Motor neuron (in vitro differentiated cells): ENCODE measurements at places on chromosomes 5 and 9. TPM values are rescaled to one million over a fixed set of nuclear protein-coding genes. Genes with fewer than 3 reads are reported as not detected.

The PLEKHG4B gene
- 2.9 and 3.6 TPM in 2 replicates for total RNA-seq

- ATAC-seq: peak; percentile 12
These were observed 32.1 kb downstream of the PRKACG start for GRCh38 chr9:68981789-68982188.

The TTC23L gene
- total RNA-seq: 1.8 and 2.1 TPM in 2 replicates

The TMEM174 gene
- total RNA-seq: 0.41 TPM in 1 of 2 replicates, not detected in the other

DNA sequence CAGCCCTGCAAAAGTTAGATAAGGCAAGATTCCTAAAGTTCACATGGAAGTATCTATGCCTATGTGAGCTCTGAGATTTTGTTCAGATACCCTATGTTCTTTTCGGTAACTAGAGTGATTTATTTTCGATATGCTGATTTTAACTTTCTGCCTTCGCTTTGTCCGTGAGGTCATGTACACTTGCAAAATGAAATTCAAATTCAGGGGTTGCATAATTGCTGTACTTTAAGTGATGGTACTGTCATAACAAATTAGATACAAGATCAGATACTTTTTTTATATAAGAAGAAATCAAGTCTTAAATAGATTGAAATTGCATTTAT, 350 bp upstream of the ECPAS start:
- peak; percentile 1 for ATAC-seq

- no peak for ATAC-seq
These were observed 294.2 kb upstream of the CYLC2 start for GRCh38 chr9:102700936-102701335.

GRCh38 chr9:131736431-131736830, 3.4 kb downstream of the RAPGEF1 start:
- ATAC-seq: no peak

DNA sequence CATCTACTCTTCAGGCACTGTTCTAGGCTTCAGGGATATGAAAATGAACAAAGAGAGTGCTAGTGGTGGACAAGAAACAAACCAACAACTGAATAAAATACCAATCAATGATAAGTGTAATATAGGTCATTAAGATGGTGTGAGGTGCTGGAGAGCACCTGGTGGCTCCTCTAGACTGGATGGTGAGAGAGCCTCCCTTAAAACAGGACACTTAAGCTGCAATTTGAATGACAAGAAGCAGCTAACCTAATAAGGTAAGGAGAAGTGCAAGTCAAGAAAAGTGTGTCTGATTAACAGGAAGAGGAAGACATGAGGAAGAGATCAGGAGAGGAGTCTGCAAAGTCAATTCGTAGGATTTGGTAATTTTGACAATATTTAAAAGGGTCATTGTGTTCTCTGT, 23.1 kb downstream of the JAKMIP2 start:
- ATAC-seq: no peak

GRCh38 chr5:18305288-18305924, 671.1 kb downstream of the TAF11L14 start:
- peak; percentile 54 for ATAC-seq

DNA sequence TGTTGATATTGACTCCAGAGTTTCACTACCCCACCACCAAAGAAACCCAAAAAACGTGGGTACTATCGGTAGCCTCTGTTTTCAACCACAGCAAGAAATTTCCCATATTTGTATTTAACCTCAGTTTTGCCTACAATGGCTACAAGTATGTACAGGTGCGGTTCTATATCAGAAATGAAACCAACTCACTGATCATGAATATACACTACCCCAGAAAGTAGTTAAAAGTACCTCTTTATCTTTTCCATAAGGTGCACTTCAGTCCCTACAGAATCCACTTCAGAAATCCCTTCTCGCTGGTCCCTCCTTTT, 140.6 kb upstream of the SLC12A2 start:
- ATAC-seq: no peak

GRCh38 chr5:146877783-146878475, 628 bp downstream of the PPP2R2B start:
- ATAC-seq: peak; percentile 73

GRCh38 chr9:102922526-102922925, 72.6 kb upstream of the CYLC2 start:
- no peak for ATAC-seq

GRCh38 chr9:26983340-26983739, 22.1 kb downstream of the LRRC19 start:
- ATAC-seq: no peak

- no peak for ATAC-seq
These were observed 16.0 kb upstream of the GOLPH3 start for GRCh38 chr5:32190095-32190494.

- no peak for ATAC-seq
These were observed 50.2 kb downstream of the PDCD1LG2 start for GRCh38 chr9:5560443-5561100.

The NR2F1-AS1 gene
- total RNA-seq: 17.8 and 19.2 TPM in 2 replicates

DNA sequence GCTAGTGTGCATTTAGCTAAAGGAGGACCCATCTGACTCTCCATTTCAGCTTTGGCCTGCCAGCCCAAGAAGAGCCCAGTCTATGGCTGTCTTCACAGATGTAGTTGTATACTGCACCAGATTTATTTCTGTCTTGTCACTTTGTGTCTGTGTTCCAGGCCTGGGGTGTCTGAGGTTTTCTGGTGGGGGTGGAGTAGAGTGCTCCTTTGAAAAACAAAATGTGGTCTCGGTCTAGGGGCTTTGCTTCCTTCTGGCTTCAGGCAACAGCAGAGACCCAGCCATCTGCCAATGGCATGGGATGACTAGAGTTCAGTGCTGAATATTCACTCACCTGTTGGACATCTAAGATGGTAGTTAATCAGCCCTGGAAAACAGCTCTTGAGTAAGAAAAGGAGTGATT, 10.9 kb downstream of the IGIP start:
- ATAC-seq: no peak

- no peak for ATAC-seq
These were observed 132.9 kb downstream of the TRPM3 start for GRCh38 chr9:70988551-70988950.

DNA sequence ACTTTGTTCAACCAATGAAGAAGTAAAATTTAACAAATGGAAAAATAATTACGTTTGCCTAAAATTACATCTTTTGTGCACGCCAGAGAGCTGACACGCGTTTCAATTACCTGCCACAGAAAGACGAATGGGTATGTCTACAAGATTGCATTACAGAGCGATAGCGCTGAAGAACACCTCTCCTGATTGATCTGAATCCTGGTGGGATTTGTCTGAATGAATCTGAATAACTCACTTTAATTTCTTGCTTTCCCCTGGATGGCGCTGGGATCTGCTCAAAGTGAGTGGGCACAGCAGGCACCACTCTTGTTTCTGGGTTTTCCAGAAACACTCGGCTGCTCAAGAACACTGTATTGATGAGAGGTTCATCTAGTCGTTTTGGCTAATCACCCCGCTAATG, 148.8 kb upstream of the TBC1D2 start:
- ATAC-seq: no peak

DNA sequence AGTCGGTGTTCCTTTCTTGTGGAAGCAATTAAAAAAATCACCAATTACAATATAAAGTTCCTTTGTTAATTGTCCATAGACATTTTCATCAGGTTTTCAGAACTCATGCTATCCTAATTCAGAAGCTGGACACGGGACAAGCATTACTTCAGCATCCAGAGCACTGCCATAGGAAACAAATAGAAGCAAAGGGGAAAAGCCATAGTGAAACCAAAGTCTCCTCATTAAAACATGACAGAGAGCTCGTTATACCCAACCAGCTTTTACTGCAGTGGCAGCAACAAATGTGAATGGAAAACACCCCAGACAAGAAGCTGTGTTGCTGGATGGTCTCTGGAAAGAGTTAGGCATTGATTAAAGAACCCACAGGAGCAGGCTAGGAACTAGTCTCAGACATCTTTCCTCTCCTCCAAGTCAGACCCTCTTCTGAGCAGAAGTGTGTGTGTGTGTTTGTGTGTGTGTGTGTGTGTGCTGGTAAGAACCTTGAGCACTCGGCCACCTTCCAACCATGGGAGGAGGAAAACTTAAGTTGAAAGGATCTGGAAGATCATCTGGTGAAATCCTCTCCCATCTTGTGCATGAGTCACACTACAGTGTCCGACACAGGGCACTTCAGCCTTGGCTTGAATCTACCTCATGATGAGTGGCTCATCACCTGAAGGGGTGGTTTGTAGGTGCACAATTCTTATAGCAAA, 162.6 kb upstream of the ADAMTS16 start:
- ATAC-seq: no peak

DNA sequence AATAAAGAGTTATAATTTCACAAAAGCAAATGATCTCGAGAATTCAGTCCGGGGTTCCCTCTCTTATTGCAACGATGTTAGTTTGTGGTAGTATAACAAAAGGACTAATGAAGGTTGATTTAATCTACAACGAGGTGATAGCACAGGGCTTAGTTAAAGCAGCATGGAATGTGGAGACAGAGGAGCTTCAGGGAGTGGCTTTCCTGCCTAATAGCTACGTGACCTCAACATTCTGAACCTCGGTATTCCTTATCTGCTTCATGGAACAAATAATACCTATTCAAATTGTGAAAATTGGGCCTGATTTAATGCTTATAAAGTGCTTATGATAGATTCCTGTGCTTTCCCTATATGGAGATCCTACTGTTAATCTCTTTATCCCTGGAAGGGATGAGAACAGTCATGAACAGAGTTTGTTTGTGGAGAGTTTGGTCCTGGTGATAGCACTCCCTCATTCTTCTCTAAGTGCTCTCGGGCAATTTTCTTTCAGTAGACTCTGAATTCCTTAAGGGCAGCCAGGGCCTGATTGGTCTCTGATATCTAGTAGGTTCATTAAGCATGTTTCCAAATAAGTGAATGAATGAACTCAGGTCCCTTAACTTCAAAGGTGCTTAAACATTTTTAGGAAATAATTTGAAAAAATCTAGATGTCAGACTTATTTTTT, 104.1 kb upstream of the TUT7 start:
- ATAC-seq: no peak

DNA sequence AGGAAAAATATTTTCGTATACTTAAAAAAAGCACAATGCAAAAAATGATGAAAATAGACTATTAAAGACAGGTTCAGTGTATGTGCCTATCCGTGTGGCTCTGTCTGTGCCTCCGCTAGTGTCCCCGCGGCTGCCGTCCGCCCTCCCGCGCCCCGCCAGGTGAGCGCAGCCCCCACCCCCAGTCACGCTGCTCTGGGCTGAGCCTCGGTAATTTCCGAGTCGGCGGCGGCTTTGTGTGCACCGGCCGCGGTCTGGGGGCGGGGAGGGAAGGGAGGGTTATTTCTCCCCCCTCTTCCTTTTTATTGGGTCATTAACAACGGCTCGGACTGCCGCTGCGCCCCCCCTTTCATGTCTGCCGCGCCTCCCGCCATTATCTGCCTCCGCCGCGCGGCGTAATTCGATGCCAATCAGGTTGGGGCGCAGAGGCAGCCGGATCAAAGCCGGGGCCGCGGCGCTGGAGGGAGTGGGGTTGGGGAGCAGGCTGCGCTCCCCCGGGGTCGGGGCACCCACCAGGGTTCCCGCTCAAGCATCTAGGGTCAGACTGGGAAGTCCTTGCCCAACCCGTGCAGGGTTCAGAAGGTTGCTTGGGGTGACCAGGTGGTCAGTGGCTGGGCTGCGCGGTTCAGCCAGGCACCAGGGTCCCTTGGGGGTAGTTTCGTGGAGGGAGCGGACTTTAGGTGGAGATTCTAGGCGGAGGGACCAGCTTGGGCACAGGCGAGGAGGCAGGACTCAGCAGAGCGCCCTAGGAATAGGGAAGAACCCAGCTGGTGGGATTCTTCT, 39.5 kb upstream of the PSD2 start:
- peak; percentile 30 for ATAC-seq

DNA sequence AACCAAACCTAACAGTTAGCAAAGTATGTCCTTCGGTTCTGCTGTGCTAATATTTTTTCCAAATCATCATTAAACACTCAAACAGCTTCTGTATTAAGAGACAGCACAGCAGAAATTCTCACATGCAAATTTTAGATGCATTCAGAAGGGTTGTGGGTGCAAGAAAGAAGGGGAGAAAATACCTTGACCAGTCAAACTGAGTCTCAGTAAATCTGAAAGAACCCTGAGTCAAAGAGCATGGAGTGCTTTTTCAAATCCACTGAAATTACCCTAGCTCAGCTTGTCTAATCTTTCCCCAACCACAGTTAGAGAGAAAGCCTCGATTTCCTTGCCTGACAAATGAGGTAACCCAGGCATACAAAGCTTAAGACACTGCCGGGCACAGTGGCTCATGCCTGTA, 55.1 kb downstream of the RETREG1 start:
- ATAC-seq: no peak

DNA sequence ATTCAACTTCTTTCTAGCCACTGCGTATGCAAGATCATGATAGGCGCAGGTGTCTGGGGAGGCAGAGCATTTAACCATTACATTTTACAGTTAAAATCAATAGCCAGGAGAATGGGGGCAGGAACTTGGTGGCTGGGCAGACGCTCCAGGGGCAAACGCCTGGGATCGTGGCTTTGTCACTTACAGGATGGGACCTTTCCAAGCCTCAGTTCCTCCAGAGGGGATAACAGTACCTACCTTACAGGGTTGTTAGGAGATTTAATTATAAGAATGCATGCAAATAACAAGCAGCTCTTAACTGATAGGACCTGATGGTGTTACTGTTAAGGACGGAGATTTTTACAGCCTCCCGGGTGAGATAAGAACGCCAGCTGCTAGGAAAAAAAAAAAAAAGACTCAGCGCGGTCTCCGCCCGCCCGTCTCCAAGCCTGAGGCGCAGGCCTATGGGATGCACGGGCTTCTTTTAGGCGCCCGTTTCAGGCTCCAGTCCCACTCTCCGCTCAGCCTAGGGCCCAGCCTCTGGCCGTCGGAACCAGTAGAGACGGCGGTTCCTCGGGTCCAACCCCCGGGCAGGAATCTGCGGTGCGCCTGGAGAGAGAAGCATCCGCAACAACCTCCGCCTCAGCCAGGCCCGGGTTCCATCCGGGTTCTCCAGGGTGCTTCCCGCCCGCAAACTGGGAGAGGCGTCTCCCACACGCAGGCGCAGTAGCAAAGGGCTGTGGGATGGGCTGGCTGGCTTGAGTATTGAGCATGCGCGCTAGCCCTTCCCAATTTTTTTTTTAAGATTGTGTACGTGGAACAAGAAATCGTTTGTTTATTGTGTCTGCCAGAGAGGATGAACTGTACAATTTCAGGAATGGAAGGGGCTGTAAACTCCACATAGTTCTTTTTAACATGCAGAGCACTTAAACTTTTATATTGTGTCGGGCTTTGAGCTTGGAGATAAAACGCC, at the start of gene FAM200C:
Gene FAM200C, minus strand, starts transcription at position 653 of the 952 bp plus-strand sequence. CDS start 4,564 bp downstream, outside the sequence.
- peak; percentile 92 for ATAC-seq

The LRSAM1 gene
- 11.1 and 11.5 TPM in 2 replicates for total RNA-seq

The ZER1 gene
- total RNA-seq: 20.6 and 22.6 TPM in 2 replicates

GRCh38 chr9:94108584-94108983, 24.3 kb downstream of the PTPDC1 start:
- no peak for ATAC-seq

DNA sequence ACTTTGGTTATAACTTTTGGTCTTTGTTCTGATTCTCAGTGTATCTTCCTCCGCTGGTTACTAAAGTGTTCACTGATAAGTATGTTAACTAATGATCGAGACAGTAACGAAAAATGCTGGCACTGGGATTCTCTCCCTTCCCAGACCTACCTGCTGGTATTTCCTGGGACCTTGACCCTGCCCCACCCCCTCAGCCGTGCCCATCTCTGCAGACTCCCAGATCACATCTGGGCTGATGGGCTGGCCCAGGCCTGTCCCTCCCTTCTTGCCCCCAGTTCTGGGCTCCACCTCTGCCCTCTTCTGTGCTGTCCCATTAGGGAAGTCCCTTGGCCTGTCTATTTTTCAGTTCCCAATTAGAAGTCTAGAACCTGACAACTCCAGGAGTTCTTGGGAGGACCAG, 46.9 kb downstream of the NEURL1B start:
- ATAC-seq: no peak

GRCh38 chr9:109242014-109242413, 75.0 kb upstream of the FRRS1L start:
- no peak for ATAC-seq
